ENCODE measurements at places on chromosomes 5 and 9.

- DNase-seq = no peak
These were observed 24.0 kb downstream of the GALNT10 start for GRCh38 chr5:154214371-154215106.

- no peak for DNase-seq
These were observed 118.1 kb downstream of the ADAMTS2 start for GRCh38 chr5:179227229-179227579.

DNA sequence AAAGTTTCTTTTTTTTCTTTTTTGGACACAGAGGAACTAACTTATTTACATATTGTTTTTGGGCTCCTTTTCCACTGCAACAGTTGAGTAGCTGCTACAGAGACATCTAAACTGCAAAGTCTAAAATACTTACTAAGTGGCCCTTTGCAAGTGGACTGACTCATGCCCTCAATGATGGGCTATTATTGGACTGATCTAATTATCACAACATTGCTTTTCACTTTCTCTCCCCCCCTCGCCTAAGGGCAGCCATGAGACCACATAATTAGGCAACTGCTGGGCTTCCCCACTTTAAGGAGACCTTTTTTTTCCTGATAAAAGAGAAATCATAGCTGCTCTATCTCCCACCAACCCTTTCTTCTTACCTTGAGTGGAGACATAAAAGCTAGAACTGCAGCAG lies 47.0 kb downstream of the PLK2 start:
- DNase-seq = no peak

DNA sequence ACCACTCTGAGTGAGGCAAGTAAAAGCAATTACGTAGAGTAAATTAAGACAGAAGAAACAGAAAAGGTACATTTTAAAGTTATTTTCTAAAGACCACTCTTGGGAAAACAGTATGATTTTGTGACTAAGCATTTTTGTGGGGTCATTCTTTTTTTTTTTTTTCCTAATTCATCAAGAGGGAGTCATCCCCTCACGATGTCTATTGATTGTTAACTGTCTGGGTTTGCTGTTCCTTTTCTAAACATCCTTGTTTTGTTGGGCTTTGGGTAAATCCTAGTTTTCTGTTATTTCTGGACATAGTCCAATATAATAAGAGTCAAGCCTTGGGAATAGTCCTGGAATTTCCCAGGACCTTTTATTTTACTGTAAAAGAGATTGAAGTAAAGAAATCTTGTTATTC lies 63.8 kb downstream of the ANKRD55 start:
- DNase-seq = no peak

GRCh38 chr5:118247458-118247857 lies 740.9 kb downstream of the DTWD2 start:
- DNase-seq = no peak

- no peak for DNase-seq
These were observed 7.0 kb downstream of the MAMDC4 start for GRCh38 chr9:136858844-136859757.

GRCh38 chr9:17930071-17930470 lies 351.2 kb downstream of the SH3GL2 start:
- DNase-seq = no peak

DNA sequence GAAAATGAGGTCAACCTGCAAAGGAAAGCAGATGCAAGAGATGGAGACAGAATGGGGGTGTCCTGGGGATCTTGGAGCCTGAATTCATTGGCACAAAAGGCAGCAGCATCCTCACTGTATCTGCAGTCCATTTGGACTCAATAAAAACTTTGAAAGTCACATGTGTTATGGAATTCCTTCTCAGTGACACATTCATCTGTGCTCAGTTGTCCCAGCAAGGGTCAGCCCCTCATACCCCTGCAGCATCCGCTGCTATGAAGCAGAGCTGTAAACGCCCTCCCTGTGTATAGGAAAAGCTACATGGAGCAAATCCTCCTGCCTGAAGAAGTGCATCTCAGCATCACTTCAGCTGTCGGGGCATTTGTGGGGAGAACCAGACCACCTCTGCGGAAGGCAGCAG lies 14.5 kb upstream of the RARS1 start:
- DNase-seq = no peak

DNA sequence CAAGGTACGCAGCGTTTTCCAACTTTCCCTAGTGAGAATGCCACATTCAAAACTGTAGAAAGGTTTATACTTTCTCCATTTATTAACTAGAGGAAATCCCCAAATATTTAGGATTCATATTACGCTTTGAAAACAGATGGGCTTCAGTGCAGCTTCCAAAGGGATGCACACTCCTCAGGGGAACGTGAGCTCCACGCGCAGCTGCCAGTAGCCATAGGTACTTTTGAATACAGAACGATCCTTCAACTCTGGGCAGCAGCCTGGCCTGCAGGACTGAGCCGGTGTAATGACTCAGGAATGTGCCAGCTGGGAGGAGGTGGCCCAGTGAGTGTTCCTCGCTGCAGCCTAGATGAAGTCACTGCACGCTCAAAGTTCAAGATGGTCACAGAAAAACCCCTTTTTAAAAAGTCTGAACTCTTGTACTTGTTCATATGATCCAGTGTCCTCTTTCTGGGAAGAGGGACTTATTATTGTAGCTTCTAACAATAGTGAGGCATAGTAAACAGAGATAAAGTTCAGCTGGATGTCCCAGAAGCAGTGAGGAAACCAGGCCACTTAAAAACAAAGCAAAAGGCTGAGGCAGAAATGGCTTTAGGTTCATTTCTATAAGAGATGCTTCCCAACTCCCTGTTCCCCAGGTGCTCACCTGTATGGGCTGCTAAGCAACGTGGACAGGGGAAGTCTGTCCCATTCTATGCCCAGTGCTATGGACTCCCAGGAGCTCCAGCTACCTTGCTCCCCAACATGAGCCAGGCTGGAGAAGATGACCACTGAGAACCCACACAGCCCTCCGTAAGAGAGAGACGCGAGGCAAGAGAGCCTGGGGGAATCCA lies 130.0 kb downstream of the LHFPL2 start:
- DNase-seq = no peak

DNA sequence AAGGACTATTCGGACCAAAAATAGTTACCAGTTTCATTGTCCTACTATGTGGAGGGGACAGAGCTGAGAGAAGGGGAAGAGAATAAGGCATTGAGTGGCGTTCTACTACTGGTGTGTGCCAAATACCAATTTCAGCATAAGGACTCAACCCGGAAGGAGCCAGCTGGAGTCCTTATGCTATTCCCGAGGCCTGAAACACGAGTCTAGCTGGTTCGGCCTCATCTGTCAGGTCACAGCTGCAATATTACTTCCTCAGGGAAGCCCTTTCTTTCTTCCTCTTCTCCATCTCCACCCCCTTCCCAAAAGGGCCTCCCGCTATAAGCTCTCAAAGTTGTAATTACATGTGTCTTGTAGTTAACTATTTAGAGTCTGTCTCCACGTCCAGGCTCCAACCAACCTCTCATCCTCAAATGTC lies 20.5 kb upstream of the FER start:
- no peak for DNase-seq

GRCh38 chr9:133419005-133419404 lies 1.2 kb upstream of the REXO4 start:
- no peak for DNase-seq

GRCh38 chr9:18245911-18246310 lies 228.0 kb upstream of the ADAMTSL1 start:
- DNase-seq = no peak

DNA sequence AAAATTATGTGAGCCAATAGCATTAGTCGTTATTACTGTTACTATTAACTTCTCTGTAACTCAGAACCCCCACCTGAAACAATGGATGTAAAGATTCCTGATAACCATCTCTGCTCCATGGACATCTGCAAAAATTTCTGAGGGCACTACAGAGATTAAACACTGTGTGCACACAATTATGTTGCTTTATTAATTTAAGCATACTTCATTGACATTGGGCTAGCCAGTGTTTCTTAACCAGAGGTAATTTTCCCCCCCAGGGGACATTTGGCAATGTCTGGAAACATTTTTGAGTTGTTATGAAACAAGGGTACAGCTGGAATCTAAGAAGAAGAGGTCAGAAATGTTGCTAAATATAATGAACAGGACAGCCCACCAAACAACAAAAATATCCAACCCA lies 19.3 kb downstream of the SLIT3 start:
- DNase-seq = no peak

GRCh38 chr5:42858687-42859086 lies 47.0 kb upstream of the SELENOP start:
- DNase-seq = no peak

DNA sequence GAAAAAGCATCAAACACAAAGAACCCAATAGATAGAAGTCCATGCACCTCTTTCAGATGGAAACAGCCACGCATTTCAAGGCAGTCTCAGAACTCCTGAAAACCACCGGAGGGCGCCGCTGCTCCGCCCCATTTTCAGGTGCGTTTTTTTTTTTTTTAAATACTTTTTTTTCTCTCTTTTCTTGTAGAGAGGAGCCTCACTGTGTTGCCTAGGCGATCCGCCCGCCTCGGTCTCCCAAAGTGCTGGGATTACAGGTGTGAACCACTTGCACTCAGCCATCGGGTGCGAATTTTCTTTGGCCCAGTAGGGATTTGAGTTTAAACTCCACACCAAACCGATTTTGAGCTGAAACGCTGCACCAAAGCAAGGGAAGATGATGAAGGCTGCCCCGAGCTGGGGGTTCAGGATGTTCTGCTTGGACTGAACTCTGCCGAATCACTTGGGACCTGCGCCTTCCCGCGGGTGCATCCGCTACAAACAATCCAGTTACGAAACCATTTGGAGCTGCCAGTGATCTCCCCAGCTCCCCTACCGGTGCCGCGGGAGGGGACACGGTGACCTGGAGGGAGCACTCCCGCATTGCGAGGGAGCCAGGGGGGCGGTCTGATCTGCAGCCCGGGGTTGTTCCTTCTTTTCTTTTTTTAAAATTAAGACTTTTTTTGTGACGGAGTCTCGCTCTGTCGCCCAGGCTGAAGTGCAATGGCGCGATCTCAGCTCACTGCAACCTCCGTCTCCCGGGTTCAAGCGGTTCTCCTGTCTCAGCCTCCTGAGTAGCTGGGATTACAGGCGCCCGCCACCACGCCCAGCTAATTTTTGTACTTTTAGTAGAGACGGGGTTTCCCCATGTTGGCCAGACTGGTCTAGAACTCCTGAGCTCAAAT lies 1.4 kb downstream of the PTGR1 start:
- peak; percentile 78 for DNase-seq

DNA sequence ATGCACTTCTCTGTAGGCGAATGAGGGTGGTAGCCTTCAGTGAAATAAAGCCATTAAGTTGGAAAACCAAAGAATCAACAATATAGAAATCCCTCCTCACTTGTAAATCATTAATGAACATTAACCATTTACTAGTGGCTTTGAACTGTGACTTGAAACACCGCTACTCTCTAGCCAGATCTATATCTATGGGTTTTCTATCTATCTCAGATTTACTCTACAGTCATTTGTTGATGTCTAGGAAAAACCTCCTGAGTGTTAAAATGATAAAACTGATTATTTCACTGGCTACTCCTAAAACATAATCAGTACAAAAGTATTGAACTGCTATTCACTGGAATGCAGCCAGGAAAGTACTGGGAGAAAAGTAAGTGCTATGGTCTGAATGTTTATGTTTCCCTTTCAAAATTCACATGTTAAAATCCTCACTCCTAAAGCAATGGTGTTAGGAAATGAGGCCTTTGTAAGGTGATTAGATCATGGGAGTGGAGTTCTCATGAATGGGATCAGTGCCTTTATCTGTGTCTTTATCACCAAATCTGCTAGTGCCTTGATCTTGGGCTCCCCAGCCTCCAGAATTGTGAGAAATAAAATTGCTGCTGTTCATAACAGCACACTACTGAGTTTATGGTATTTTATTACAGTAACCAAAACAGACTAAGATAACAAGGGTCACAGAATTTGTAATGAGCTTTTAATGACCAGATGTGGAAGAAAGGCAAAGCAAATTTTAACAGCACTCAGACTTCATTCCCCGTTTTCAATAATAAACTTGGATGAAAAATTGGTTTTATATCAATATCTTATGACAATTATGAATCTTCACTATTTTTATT lies 8.6 kb upstream of the OXCT1 start:
- no peak for DNase-seq

DNA sequence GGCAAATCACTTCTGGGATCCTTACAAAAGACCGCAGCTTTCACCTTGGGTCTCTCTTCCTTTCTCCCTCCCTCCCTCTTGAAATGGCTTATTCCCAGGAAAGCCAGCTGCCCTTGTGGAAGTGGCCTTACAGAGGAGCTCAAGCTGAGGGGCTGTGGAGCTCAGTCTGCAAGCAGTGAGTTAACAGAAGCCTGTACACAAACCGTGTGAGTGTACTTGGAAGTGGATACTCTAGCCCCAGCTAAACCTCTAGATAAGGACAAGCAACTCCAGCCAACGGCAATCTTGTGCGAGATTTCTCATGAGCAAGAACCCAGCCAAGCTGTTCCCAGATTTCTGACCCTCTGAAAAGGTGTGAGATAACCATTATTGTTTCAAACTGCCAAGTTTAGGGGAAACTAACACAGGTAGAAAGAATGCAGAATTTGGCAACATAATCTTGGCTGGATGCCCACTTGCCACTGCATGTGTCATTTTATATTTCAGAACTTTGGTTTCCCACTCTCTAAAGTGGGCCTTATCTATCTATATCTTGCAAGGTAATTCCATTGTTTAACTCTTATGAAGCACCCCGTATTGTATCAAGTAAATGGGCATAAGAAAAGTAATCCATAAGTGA lies 85.6 kb downstream of the CDH18 start:
- no peak for DNase-seq

DNA sequence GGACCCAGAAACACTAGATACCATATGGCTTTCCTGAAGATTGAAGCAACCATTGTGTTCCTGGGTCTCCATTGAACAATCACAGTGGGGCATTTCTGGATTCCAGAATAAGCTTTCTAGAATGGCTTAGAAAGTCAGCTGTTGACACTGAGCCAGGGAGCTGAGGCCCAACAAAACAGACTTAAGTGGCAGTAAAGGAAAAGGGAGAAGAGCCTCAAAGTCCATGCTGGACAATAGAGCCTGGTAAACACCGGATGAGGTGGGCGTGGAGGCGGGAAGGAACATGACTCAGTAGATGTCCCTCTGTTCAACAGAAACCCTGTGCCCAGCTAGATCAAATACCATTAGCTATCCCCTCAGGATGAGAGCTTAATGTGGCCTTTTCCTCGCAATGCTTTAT lies 14.8 kb downstream of the SPARC start:
- DNase-seq = no peak

GRCh38 chr5:171899792-171900191 lies 106.6 kb downstream of the FBXW11 start:
- DNase-seq = no peak

DNA sequence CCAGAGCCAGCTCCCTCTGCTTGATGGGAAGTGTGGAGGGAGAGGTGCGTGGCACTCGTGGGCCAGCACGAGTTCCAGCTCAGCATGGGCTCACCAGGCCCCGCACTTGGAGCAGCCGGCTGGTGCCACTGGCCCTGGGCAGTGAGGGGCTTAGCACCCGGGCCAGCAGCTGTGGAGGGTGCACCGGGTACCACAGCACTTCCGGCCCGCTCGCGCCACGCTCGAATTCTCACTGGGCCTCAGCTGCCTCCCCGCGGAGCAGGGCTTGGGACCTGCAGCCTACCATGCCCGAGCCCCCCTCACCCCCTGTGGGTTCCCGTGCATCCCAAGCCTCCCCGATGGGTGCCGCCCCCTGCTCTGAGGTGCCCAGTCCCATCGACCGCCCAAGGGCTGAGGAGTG lies 98.4 kb downstream of the DCP2 start:
- no peak for DNase-seq
